Activated naive CD4-positive, alpha-beta T cell (primary cell): ENCODE measurements at places on chromosomes 5 and 9.

DNA sequence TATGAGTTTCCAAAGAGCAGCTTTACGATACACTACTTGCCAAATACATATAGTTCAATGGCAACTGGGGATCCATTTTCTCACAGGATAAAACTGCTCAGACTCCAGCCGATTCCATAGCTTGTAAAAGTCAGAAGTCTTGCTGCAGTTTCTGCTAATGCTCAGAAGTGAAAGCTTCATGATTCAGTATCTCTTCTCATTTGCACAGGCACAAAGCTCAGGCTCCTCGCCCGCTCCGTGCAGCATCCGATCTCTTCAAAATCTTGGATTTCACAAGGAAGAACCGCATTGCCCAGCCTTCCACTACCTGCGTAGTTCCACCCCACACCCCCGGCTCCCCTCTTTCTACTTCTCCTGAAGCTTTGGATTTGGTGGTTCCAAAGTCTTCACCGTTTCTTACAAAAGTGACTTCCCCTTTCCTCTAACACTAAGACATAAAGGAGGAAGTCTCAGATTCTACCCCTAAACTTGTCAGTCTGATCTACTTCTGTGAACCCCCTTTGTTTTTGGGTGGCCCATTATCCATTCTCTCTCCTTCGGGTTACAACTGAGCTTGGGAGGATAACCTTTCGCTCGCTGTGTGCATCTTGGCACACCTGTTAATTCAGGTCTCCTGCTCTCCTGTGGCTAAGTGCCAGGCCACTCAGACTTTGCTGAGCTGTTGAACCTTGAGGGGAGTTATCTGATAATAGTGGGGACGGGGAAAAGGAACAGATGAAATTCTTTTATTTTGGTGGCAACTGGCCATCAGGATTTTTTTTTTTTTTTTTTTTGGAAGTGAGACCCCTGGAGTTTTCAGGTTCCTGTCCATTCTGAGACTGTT lies 194.1 kb downstream of the GNA14 start:
- peak; percentile 3 for DNase-seq

DNA sequence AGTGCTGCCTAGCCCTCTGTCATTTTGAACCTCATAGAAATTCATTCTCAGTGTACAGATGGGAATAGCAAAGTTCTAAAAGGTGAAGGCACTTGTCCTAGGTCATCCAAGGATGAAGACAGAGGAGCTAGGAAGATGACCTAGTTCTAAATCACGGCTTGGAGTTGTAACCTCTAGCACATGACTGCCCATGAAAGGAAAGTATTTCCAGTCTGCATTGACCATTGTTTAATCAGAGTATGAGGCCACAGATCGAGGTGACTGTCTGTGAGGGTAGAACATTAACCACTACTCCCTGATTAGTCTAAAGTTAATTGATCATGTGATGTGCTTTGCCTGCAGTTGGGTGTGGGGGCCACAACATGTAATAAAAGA lies 674 bp upstream of the TNFSF15 start:
- no peak for DNase-seq

GRCh38 chr5:13553896-13554295 lies 390.6 kb downstream of the DNAH5 start:
- DNase-seq = no peak

DNA sequence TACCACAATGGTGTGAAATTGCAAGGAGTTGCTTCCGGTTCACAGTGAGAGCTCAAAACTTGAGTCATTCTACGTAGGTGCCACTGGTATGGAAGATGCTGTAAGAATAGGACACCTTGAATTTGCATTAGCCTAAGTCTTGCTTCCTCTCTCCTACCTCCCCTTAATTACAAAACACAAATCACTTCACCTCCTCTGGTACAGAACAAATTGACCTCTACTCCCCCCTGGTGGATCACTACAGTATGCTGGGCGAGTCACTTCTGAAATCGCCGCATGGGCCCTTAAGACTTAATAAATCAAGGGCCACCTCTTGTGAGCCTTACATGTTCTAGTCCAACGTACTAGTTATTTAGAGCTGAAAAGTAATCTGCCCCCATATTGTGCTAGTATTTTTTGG lies 145.3 kb upstream of the SMARCA2 start:
- DNase-seq = no peak

GRCh38 chr5:33832404-33833236 lies 59.2 kb downstream of the ADAMTS12 start:
- no peak for DNase-seq

DNA sequence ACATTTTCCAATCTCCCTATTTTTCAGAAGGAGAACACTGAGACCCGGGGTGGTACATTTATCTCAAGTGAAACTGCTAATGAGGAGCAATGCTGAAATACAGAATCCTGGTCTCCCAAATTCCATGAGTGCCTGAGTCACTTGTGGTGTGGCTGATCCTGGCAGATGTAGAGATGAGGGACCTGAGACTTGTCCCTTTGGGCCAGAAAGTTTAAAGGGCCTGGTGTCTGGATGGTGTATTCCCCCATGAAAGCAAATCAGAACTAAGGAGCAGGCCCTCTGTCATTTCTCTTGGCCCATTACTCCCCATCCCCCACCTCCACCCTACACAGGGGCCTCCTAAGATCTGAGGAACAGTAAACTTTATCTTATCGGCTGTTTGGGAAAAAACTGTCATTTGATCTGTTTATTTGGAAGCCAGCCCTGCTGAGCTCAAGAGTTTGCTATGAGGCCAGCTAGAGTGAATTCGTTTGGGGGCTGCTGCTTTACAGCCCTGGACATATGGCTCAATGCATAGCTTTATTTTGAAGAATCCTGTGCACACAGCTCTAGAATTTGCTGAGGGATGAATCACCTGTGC lies 140.3 kb downstream of the LHFPL2 start:
- DNase-seq = no peak

GRCh38 chr9:22522206-22522740 lies 75.6 kb downstream of the DMRTA1 start:
- DNase-seq = no peak

GRCh38 chr5:158283397-158283796 lies 424.5 kb upstream of the CLINT1 start:
- DNase-seq = no peak

GRCh38 chr5:175700991-175701390 lies 43.1 kb downstream of the HRH2 start:
- no peak for DNase-seq

DNA sequence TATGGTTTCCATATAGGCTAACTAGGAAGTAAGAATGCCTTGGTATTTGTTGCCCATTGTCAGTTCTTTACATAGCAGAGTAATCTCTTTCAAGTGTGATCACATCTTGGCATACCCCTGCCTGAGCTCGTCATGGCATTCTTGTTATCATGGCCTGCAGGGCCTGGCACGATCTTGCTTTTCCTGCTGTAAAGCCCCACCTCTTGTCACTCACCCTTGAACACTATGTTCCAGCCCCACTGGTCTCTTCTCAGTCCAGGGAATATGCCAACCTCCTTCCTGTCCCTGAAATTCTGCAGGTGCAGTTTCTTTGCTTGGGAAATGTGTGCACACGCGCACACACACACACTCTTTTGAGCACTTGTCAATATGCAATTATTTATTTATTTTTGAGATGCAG lies 250.2 kb upstream of the DMRT1 start:
- no peak for DNase-seq

- DNase-seq = no peak
Measured at GRCh38 chr9:123269281-123269680, 895 bp upstream of the STRBP start.

GRCh38 chr5:96834016-96834415 lies 26.3 kb upstream of the ERAP1 start:
- DNase-seq = no peak

- no peak for DNase-seq
Measured at GRCh38 chr5:65994117-65994786, 67.9 kb downstream of the ERBIN start.

- no peak for DNase-seq
Measured at GRCh38 chr9:120323125-120323524, 256.8 kb downstream of the CDK5RAP2 start.

GRCh38 chr9:89323390-89323789 lies 5.1 kb downstream of the SECISBP2 start:
- no peak for DNase-seq

- no peak for DNase-seq
Measured at GRCh38 chr5:9302218-9302617, 243.7 kb downstream of the SEMA5A start.

DNA sequence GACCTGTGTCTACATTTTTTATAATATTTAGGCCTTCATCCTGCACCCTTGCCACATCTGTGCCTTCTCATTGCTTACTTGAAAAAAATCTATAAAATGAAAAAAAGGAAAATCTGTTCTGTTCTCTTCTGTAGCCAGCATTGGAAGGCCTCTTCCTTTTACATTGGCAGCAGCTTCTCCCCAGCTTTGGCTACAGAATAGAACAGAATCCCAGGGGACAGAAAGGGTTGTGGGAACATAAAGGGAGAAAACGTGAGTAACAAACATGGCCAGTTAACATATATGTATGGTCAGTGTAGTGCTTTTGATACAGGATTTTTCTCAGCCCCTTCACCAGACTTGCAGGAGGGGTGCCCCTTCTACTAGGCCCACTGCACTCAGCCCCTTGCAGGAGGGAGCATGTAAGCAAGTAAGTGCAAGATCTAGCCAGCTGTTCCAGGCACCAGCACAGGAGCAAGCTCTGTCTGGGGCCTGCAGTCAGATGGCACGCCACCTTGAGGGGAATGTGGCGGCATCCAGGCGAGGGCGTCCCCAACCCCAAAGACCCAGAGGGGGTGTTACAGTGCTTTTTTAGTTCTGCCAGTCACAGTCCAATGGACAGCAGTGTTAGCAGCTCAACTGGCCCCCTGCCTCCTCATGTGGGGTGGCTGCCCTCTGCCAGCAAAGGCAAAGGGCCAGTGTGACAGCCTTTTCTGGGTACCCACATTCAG lies 330.5 kb upstream of the ZNF462 start:
- no peak for DNase-seq

DNA sequence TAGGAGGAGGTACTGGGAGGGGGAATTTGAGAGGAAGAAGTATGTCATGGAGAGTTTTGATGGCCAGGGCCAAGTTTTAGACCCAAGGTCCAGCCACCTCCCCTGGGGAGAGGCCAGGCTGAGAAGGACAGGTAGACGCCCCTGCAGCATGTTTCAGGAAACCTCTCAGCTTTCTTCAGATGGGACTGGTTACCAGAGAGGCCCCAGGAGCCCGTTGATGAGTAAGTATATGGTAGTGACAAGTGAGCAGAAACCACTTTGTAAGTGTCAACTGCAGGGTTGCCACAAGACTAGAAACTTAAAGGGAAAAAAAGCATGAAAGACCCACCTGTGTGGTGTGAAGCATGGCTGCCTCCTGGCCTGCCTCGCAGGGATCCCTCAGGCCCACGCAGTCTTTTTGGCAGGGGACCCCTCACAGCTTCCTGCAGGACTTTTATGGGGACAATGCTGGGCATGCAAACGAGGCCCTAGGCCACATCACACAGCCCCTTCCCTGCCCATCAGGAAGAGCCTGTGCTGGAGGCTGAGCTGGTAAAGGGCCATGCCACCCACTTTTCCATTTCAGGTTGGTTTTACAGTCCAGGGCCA lies 255.9 kb downstream of the FSTL4 start:
- no peak for DNase-seq

- no peak for DNase-seq
Measured at GRCh38 chr5:110658006-110658405, 68.5 kb downstream of the TMEM232 start.

- DNase-seq = no peak
Measured at GRCh38 chr5:143695941-143696340, 116.0 kb upstream of the HMHB1 start.

DNA sequence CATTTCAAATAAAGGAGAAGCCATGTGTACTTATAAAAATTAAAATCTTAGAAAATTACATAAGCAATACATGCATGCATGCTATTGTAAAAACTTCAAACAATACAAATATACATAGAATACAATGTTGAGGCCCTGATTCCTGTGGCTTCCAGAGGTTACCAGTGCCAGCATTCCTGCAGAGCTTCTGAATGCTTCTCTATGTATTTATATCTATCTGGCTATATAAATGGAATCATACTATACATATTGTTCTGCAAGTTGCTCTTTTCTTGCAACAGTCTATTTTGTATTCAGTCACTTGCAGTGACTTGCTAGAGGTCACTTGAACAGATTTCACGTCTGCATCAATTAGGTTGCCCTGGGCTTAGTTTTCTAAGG lies 3.2 kb upstream of the IL12B start:
- DNase-seq = no peak

DNA sequence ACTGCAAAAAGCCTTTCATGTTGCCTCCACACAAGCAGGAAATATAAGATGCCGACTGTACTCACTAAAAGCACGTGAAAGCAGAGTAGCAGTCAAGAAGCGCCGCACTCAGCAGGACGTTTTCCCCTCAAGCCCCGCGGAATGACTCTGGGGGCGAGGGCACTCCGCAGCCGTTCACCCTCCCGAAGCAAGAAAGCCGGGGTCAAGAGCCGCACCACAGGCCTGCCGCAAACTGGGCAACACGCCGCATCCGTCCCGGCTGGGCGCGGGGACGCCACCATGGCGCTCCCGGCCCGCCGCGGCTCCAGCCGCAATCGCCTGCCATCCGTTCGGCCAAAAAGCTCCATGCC lies 364 bp downstream of the RPS6 start:
- DNase-seq = peak; percentile 61

DNA sequence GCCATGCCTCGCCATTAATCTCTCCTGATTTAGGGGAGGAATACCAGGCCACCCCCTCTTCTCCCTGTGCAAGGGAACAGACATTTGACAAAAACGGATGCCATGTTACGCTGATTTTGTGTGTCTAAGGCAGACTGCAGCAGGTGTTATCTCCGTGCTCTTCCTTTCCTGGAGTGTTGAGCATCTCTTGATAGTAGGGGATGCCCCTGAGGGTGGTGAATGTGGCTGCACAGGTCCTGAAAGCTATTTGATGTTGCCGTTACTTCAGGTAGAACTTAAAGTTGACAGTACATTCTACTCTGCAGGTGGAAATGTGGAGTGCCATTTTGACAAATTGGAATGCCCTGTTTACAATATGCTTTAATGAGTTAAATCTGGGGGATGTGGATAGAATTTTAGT lies 21.5 kb downstream of the TENT4A start:
- DNase-seq = no peak
